Heart left ventricle (tissue), 16 donors: ENCODE measurements at places on chromosomes 3 and 15. TPM values are rescaled to one million over a fixed set of nuclear protein-coding genes. Genes with fewer than 3 reads are reported as not detected.

Gene DNASE1L3
- total RNA-seq = 0.82 TPM

Gene KCNMB2
- 5.7 TPM for total RNA-seq

Gene GPR176
- total RNA-seq = 2.0 TPM

Gene KNG1
- 0.37 TPM for total RNA-seq

Gene GPR149
- not detected for total RNA-seq

Gene SCG5
- not detected for total RNA-seq

Gene IFT57
- total RNA-seq = 29.2 TPM

Gene OXTR
- total RNA-seq = not detected

Gene PLCB2
- 46.2 TPM for total RNA-seq

Gene ZBTB47
- 163 TPM for total RNA-seq
